Testis (tissue), 5 donors: ENCODE measurements at places on chromosomes 11 and 22. TPM values are rescaled to one million over a fixed set of nuclear protein-coding genes. Genes with fewer than 3 reads are reported as not detected.

The SLC17A6 gene
- total RNA-seq: not detected

DNA sequence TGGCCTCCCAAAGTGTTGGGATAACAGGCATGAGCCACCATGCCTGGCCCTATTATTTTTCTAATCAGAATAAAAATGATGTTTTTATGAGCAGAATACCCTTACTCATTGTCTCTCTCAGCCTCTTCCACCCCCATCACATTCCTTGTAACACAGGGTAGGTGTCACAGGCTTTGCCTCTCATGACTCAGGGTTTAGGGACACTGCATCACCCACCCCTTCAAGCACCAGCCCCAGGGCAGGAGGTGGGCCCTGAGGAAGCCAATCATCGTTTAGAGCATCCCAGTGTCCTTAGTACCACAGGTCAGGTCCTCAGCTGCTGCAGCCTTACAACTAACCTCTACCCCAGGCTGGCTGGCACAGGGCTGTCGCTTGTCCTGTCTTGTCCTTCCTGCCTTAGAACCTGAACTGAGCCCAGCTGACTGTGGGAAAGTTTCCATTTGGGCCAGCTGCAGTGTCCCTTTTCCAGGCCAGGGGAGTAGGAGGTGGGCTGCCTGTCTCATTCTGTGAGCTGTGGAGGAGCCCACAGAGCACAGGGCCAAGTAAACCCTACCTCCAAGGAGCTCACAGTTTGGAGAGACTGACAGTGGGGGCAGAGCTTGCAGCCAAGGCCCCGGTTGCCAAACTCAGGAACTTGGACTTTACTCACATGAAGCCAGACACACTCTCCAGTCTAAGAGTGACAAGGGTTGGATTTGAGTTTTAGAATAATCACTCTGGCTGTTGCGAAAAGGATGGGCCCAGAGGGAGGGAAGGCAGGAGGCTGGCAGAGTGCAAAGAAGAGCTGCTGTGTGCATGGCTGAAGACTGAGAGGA lies 19.5 kb upstream of the UVRAG start:
- H3K36me3 ChIP-seq: no peaks in the 10 kb centered on the region
- H3K27me3 ChIP-seq: no peaks in the 10 kb centered on the region
- no peaks in the 10 kb centered on the region for H3K4me1 ChIP-seq
- no peak for DNase-seq

DNA sequence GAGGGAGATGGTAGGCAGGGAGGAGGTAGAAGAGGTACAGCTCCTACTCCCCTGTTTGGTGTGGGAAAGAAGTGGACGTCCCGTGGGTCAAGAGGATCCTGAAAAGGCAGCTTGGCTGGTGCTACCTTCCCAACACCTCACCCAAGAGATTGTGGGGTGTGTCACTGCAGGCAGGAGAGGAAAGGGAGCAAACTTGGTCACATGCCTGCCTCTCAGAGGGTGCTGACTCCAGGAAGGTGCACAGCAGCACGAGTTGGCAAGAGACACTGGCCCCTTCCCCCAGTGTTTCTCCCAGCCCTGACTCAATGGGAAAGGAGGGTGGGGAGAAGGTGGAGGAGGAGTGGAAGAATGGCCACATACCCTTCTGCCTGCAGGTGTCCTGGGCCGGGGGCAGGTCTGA lies 99.6 kb downstream of the CSNK2A3 start:
- H3K4me3 ChIP-seq: no peak overlapping the region
- H3K4me1 ChIP-seq: no peaks in the 10 kb centered on the region

DNA sequence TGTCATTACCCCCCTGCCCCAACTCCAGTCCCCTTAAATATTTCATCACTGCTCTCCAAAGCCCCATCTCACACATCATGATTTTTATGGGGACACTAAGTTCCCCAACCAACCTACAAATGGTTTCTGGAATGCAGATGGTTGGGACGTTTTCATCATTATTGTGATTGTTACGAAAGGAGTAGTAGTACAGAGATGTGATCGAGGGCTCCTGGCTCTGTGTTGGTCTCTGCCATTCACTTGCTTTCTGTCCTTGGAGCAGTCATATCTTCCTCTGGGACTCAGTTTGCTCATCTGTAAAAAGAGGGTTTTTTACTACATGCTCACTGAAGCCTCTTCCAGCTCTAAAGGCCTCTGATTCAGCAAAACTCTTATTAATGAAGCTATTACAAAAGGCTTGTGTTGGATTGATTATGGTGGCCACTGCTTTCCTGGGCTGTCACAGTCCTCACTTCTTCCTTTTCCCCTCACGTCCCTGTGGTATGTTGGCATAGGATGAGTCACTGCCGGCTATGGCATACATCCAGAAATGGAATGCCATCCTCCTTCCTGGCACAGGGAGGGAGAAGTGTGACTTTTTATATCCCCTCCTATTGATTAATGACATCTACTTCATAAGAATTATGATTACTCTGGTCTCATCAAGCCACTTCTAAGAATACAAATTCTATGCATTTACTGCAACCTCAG lies 593.7 kb downstream of the METTL15 start:
- no peak overlapping the region for H3K27ac ChIP-seq
- H3K4me3 ChIP-seq: no peak overlapping the region
- no peaks in the 10 kb centered on the region for H3K4me1 ChIP-seq
- H3K36me3 ChIP-seq: no peaks in the 10 kb centered on the region

DNA sequence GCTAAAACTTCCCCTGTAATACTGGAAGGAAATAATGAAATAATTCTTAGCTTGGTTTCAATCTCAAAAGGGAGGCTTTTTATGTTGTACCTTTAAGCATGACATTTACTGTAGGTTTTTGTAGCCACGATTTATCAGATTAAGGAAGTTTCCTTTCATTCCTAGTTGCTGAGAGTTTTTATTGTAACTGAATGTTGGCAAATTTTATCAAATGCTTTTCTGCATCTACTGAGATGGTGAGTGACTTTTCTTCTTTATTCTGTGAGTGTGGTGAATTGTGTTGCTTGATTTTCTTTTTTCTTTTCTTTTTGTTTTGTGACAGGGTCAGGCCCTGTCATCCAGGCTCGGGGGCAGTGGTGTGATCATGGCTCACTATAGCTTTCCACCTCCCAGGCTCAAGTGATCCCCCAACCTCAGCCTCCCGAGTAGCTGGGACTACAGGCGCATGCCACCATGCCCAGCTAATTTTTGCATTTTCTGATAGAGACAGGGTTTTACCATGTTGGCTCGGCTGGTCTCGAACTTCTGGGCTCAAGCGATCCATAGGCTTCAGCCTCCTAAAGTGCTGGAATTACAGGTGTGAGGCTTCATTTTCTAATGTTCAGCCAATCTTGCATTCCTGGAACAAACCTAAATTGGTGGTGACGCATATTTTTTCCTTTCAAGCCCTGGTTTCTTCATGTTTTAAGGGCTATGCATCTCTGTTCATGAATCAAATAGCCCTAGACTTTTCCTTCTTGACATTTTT lies 26.2 kb downstream of the SUSD2 start:
- no peaks in the 10 kb centered on the region for H3K27me3 ChIP-seq
- DNase-seq: no peak
- H3K4me3 ChIP-seq: no peak overlapping the region
- H3K36me3 ChIP-seq: no peaks in the 10 kb centered on the region
- peak overlapping the region; percentile 6 for H3K27ac ChIP-seq

- H3K4me1 ChIP-seq: peaks cover 4% of the 10 kb centered on the region
- H3K27ac ChIP-seq: no peak overlapping the region
- no peaks in the 10 kb centered on the region for H3K36me3 ChIP-seq
- H3K4me3 ChIP-seq: no peak overlapping the region
Measured at GRCh38 chr11:19244621-19245020, 3.9 kb upstream of the E2F8 start.

DNA sequence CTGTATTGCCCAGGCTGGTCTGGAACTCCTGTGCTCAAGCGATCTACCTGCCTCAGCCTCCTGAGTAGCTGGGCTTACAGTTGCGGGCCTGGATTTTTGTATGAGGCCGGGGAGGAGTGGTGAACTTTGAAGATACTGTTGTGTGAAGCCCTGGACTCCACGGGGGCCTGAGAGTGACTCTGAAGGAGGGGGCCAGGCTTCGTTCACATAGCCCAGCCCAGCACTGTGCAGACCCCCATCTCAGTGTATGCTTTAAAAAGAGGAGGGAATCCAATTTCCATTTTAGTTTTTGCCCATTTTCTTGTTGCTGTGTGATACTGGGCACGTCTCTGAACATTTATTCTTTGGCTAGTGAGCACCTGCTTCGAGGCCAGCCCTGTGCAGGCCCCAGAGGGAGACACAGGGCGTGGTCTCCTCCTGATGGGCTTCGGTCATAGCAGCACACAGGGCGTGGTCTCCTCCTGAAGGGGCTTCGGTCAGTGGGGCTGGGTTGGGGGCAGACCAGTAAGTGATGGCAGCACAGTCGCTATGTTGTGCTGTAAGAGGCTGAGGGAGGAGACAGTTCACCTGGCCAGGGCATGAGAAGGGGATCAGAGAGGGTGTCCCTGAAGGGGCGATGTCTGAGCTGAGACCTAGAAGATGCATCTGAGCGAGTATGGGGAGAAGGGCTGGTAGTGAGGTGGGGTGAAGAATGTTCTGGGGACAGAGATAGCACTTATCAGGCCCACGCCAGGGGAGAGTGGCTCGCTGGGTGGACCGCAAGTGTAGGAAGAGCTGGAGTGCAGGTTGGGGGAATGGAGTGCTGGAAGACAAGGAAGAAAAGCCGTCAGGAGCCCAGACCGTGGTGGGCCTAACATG lies 14.0 kb downstream of the SAMM50 start:
- no peaks in the 10 kb centered on the region for H3K4me1 ChIP-seq
- H3K27me3 ChIP-seq: no peaks in the 10 kb centered on the region
- DNase-seq: no peak
- H3K27ac ChIP-seq: no peak overlapping the region
- H3K4me3 ChIP-seq: no peak overlapping the region

DNA sequence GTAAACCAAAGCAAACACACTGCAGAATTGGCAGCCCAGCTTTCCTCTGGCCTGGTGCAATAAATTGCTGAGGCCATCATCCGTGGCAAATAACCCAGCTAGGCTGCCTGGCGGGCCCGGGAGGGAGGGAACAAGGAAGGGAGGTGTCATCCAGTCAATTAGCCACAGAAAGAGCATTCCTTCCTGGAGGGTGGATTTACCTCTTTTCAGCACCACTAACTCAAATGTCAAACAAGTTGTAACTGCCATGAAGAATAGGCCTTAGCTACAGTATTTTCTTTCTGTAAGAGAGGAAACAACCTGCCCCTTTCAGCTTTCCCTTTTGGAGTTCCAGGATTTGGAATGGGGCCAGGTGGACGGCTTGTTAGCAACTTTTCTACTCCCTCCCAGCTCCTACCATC lies 163.8 kb upstream of the BDNF start:
- no peaks in the 10 kb centered on the region for H3K4me1 ChIP-seq
- no peak overlapping the region for H3K27ac ChIP-seq
- H3K36me3 ChIP-seq: no peaks in the 10 kb centered on the region
- DNase-seq: no peak
- no peaks in the 10 kb centered on the region for H3K27me3 ChIP-seq

The SERPIND1 gene
- total RNA-seq: 0.25 TPM

DNA sequence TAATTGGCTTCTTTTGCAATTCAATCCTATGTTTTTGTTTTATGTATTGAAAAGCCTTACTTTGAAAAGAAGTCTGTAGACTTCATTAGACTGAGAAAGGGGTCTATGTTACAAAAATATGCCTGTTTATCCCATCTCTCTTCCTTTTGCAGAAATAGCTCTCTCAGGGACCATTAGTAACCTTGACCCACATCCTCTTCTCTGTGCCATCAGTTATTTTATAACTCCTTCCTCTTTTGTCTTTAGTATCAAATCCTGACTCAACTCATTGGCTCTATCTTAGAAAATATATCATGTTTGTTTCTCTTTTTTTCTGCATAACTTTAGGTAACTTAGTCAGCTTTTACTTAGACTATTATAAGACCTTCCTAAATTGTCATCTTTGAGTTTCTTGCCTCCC lies 20.3 kb downstream of the ZC3H12C start:
- no peaks in the 10 kb centered on the region for H3K36me3 ChIP-seq
- no peak overlapping the region for H3K4me3 ChIP-seq
- no peak overlapping the region for H3K27ac ChIP-seq
- H3K4me1 ChIP-seq: peaks cover 6% of the 10 kb centered on the region
- DNase-seq: no peak

The RTN4R gene
- total RNA-seq: 5.1 TPM

DNA sequence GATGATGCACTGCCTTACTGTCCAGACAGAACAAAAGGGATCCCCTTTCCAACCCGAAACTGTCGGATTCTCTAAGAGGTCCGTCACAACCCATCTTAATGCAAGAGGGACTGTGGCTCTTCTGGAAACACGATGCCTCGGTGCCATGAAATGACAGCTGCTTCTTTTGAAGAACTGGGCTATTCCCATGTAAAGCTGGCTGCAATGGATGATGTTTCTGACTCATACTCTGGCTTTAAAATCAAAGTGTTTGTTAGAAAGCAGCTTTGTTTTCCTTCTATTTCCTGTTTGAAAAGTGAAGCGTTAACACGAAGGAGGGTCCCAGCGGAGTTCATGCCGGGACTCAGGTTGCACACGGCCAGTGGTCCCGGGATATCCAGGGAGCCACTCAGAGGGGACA lies 3.1 kb downstream of the TP53AIP1 start:
- H3K27me3 ChIP-seq: no peaks in the 10 kb centered on the region
- no peaks in the 10 kb centered on the region for H3K4me1 ChIP-seq
- no peak overlapping the region for H3K4me3 ChIP-seq
- H3K27ac ChIP-seq: no peak overlapping the region
